ENCODE measurements at places on chromosomes 7 and 10. TPM values are rescaled to one million over a fixed set of nuclear protein-coding genes. Genes with fewer than 3 reads are reported as not detected.

The OR9A2 gene
- not detected for polyA plus RNA-seq

The TFR2 gene
- polyA plus RNA-seq, result 1.2 TPM

The RSPH10B gene
- polyA plus RNA-seq, result 0.33 TPM

The ZP3 gene
- polyA plus RNA-seq, result 7.6 TPM

The PVRIG gene
- polyA plus RNA-seq, result not detected

The FAM25A gene
- 1.0 TPM for polyA plus RNA-seq

The GNG11 gene
- 12.1 TPM for polyA plus RNA-seq

The CRHR2 gene
- polyA plus RNA-seq, result 0.66 TPM

The FOXP2 gene
- 2.9 TPM for polyA plus RNA-seq

The GET4 gene
- 52.6 TPM for polyA plus RNA-seq

The DKK1 gene
- polyA plus RNA-seq, result 0.11 TPM

The ACBD7 gene
- polyA plus RNA-seq, result not detected

The RARRES2 gene
- 184 TPM for polyA plus RNA-seq

The GGCT gene
- polyA plus RNA-seq, result 30.3 TPM

The SPDYE1 gene
- polyA plus RNA-seq, result not detected

The NEUROD6 gene
- not detected for polyA plus RNA-seq

The NEURL1 gene
- polyA plus RNA-seq, result 36.3 TPM

The ZEB1 gene
- 5.2 TPM for polyA plus RNA-seq

The CALML3 gene
- 0.08 TPM for polyA plus RNA-seq

The ZPBP gene
- 0.33 TPM for polyA plus RNA-seq

The TMEM196 gene
- 5.2 TPM for polyA plus RNA-seq

The ANXA11 gene
- polyA plus RNA-seq, result 193 TPM

The SDK1 gene
- 10.8 TPM for polyA plus RNA-seq

The ELFN1 gene
- polyA plus RNA-seq, result 0.53 TPM

The CNNM1 gene
- 1.6 TPM for polyA plus RNA-seq

All from pancreas (tissue), 10 donors.